ENCODE measurements at places on chromosomes 16 and 17.

DNA sequence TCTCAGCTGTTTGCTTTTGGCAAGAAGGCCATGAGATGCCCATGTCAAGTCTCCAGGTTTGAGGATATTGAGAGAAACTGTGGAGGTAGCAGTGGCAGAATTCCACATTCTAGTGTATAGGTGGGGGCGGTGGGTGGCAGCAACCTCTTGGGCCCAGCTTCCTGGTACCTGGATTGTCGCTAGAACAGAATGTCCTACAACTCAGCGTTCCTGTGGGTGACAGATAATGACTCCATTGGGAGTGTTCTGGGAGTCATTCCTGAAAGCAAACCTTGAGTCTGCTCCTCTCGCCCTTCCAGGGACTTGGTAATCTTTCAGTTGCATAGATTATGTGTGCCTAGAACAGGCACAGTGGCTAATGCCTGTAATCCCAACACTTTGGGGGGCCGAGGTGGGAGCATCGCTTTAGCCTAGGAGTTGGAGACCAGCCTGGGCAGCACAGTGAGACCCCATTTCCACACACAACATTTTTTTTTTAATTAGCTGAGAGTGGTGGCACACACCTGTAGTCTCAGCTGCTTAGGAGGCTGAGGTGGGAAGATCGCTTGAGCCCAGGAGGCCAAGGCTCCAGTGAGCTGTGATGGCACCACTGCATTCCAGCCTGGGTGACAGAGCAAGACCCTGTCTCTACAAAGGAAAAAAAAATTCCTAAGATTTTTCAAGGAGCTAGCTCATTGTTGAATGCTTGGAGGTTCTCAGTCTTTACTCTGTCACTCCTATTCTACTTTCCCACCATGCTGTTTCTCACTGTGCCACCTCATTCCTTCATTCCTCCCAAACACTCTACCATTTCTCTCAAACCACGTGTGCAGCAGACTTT lies 37.9 kb upstream of the METTL16 start:
- no peak for DNase-seq

DNA sequence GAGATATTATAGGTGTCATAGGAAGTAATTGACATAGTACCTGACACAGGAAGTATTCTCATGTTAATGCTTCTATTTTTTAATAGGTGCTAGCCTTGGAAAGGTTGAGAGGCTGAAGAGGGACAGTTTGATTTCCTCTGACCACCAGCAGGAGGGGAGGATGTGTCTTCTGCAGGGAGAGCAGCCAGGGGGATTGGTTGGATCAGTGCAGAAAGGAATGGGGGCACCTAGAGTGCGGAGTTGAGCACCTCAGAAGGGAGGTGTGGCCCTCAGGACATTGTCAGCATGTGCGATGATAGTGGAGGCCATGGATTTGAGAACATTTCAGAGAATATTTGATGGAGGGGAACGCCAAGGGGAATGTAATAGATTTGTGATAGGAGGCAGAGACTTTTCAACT lies 23.4 kb downstream of the HAPSTR1 start:
- DNase-seq: no peak

DNA sequence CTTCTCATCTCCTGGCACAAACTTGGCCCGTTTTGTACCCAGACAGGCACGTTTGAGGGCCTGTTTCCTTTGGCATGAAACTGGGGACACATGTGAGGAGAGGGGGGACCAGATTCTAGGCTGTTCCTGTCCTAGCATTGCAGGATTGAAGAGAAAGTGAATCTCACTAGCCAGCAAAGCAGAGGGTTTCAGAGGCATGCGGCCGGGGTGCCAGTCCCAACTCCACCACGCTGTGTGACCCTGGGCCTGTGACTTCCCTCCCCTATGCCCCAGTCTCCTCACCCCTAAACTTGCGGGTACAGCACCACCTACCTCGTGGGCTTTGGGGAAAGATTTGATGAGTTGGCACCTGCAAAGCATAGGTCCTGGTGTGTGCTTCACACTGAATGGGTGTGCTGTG lies 53.5 kb upstream of the CIBAR2 start:
- no peak for DNase-seq

GRCh38 chr16:59067205-59067604 lies 333.1 kb upstream of the GOT2 start:
- no peak for DNase-seq

DNA sequence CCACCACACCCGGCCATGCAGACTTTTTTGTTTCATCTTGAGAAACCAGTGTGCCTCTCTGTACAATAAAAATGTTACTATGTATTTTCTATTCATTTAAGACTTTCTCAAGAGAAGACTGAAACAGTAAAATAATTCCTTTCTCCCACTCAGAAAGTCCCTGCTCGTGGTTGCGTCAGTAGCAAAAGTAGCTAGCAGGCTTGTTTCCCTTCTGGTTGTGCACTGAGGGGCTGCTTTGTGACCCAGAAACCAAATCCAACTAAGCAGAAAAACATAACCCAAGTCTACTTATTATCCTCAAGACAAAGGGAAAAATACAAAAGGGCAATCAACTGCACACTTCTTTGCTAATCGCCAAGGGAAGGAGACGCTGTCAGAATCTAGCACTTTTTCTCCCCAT lies 3.4 kb upstream of the PNPO start:
- no peak for DNase-seq

DNA sequence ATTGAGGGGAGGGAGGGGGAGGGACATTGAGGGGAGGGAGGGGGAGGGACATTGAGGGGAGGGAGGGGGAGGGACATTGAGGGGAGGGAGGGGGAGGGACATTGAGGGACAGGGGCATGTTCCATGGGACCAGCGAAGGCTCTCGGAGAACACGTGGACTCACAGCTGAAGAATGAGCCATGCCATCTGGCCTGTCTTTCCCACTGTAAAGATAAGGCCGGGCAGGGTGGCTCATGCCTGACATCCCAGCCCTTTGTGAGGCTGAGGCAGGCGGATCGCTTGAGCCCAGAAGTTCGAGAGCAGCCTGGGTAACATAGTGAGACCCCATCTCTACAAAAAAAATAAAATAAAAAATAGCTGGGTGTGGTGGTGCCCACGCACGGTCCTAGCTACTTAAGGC lies 32.5 kb downstream of the RPH3AL start:
- no peak for DNase-seq

DNA sequence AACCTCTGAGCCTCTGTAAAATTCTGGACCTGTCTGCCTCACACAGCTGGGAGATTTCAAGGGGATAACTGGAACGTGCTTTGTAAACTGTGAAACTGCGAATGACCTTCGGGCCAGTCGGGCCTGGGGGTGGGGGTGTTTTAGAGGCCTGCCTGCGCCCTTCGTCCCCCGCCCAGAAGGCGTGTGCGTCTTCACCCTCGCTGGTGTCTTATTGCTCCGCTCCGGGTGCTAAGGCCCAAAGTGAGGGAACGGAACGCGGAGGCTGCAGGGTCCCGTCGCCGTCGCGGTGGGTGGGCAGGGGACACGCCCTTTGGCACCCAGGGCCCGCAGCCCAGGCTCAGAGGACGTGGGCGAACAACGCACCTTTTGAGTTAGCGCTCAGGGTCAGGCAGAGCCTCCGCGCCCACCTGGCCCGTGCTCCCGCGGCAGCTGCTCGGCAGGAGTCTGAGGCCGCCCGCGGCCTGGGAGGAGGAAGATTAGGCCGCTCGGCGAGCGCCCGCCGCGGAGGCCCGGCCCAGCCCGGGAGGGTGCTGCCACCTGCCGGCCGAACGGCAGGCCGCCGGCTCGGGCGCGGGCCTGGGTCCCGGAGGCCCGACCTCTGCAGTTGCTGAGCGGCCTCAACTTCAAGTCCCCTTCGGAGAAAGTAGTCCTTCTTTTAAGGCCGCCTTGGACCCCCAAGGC lies 29.7 kb downstream of the DCAKD start:
- DNase-seq: no peak
